ENCODE measurements at places on chromosomes 5 and 9. TPM values are rescaled to one million over a fixed set of nuclear protein-coding genes. Genes with fewer than 3 reads are reported as not detected.

NTRK2 gene
- 38.2 TPM for total RNA-seq

SCGB3A2 gene
- not detected for total RNA-seq

DNAI1 gene
- 0.29 TPM for total RNA-seq

CCDC127 gene
- 9.6 TPM for total RNA-seq

DNA sequence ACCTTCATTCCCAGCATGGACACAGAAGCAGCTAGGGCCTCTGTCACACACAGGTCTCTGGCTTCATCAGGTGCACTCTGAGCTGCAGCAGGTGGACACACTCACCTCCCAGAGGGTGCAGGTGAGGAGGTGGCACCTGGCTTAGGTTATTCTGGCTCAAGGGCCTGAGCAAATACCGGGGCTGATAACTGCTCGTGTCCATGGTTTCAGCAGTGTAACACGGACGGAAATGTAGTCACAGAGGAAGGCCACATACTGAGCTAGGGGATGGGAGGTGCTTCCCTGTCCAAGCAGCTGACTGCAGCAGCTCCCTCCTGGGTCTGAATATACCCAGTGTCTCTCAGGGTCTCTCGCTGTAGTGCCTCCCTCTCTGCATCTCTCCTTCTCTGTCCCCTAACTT is 5.7 kb downstream of the PHF2 start:
- peak; percentile 18 for DNase-seq

DNA sequence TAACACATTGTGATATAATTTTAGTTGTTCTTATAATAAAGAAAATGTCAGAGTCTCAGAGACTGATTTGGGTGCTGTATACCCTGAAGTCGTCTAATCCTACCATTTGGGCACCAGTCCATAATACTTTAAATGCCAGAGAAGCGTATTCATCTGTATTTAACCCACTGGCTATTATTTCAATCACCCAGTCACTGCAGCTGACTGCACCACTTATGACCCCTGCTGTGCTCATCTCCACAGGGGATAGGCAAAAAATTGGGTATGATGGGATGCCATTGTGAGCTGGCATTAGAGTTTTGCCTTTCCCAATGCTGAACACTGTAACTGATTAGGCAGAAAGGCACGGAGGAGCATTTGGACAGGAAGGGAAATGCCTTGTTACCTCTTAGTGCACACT is 599.7 kb downstream of the CAAP1 start:
- no peak for DNase-seq

All from left cardiac atrium (tissue), 4 donors.